ENCODE measurements at places on chromosomes 7 and 10.

GRCh38 chr7:70568674-70569334 is 563.1 kb upstream of the GALNT17 start:
- DNase-seq = no peak

GRCh38 chr10:107807836-107808235 is 643.3 kb upstream of the SORCS1 start:
- no peak for DNase-seq

DNA sequence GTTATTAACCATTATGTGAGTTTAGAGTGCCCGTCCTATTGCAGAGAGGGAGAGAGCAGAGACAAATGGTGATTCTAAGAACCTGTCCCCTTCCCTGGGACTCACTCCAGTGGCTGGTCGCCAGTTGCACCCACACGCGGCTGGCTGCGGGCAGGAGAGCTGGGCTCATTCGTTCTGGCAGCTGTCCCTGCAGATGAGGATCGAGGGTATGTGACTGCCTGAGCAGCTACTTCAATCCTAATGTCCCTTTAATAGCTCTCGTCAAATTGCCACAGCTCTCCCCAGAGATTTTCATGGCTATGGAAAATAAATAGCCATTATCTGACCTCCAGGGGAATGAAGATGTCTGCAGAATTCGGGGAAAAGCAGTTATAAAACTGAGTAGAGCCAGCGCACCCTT is 41.6 kb downstream of the RBM28 start:
- DNase-seq = no peak

GRCh38 chr7:47991741-47992311 is 12.4 kb upstream of the HUS1 start:
- DNase-seq = peak; percentile 87

DNA sequence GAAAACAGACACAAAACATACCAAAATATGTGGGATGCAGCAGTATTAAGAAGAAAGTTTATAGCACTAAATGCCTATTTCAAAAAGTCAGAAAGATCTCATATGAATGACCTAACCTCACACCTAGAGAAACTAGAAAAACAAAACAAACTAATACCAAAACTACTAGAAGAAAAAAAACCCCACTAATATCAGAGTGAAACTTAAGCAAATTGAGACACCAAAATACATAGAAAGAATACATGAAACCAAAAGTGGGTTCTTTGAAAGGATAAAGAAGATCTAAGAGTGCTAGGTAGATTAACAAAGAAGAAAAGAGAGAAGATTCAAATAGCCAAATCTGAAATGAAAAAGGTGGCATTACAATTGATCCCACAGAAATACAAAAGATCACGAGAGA is 494.1 kb downstream of the SH2D4B start:
- DNase-seq = no peak

- DNase-seq = no peak
Observed at GRCh38 chr10:992871-993270, 4.6 kb downstream of the GTPBP4 start.

GRCh38 chr7:48718731-48719378 is 205.5 kb upstream of the CDC14C start:
- no peak for DNase-seq

DNA sequence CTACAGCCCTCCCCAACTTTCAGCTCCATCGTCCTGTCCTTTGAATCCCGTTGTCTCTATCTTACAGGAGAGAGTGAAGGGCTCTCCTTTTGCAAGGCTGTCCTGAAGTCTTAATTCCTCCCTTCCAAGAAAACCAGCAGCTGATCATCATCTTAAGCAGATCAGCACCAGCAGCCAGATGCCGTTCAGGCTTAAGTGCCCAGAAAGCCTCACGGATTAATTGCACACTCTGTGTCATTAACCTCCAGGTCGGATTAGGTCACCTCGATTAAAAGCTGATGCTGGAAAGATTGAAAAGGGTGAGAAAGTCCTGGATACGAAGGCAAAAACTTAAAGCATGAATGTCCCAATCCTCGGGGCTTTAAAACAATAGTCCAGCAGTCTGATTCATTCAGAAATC is 24.8 kb upstream of the ADARB2 start:
- DNase-seq = peak; percentile 97

GRCh38 chr10:88027570-88027969 is 164.1 kb downstream of the PTEN start:
- no peak for DNase-seq

DNA sequence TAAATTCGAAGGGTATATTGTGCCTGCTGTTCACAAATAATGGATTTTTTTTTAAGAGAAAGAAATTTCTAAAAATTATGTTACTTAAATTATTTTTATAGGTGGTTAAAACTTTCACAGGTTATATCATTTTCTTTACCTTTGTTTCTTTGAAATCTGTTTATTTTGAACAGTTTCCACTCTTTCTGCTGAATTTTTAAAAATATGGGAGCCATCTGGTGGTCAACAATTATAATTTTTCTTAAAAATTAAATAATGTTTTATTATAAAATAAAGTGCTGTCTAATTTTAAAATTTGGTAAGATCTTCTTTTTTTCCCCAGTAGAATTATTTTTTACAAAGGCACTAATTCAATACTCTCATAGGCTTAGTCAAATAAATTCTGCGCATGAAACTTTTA is 263.9 kb downstream of the ETV1 start:
- DNase-seq = no peak

- peak; percentile 51 for DNase-seq
Observed at GRCh38 chr10:77428691-77429395, 208.8 kb downstream of the KCNMA1 start.

DNA sequence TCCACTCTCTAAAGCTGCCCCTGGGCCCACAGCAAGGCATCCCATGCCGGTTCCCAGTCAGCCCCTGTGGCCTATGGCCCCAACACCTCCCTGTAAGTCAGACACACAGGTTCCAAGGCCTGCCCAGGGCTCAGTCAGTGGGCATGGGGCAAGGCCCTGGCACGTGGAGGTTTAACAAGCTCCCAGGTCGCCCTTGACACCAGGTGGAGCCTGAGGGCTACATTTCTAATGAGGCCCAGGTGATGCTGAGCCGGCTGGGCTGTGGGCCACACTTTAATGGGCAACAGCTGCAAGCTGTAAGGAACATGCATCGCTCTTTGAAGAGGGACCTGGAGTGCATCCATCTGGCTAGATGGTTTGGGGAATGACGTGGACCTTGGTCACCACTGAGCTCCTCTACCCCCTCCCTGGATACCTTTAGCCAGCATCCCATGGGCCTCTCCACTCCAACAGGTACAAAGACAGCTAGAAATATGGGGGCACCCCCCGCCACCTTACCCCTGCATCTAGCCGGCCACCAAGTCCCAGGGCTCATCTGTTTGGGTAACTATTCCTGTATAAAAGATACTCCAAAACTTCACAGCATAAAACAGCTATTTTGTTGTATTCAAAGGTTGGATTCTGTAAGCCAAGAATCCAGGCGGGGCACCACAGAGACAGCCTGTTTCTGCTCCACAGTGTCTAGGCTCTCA is 122.5 kb downstream of the OAT start:
- no peak for DNase-seq

GRCh38 chr7:98569691-98570337 is 47.3 kb upstream of the NPTX2 start:
- DNase-seq = peak; percentile 39
